ENCODE measurements at places on chromosomes 16 and 17. TPM values are rescaled to one million over a fixed set of nuclear protein-coding genes. Genes with fewer than 3 reads are reported as not detected.

DNA sequence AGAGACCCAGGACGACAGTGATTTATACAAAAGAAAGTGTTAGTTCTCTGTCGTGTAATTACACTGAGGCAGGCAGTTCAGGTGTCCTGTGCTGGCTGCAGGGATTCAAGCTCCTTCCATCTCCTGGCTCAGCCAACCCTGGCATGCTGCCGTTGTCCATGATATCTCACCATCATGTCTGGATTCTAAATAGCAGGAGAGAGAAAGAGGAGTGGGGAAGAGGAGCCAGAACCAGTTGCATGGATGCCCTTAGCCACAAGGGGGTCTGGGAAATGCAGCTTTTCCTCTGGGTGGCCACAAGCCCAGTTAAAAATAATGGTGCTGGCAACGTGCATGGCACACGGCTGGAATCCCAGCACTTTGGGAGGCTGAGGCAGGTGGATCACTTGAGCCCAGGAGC is 9.7 kb downstream of the C16orf54 start:
- no peak for DNase-seq

GRCh38 chr16:84582958-84583516 is 34.8 kb downstream of the COTL1 start:
- no peak for DNase-seq

DNA sequence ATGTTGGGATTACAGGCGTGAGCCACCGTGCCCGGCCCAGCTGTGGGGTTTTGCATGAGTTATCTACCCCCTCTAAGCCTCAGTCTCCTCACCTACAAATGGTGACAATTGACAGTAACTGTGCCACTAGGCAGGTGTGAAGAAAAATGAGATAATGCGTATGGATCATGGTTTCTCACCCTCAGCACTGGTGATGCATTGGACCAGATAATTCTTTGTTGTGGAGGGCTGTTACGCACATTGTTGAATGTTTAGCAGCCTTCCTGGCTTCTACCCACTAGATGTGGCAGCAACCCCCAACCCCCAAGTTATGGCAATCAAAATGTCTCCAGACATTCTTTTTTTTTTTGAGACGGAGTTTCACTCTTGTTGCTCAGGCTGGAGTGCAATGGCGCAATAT is 9.0 kb upstream of the HAPSTR1 start:
- no peak for DNase-seq

Gene FOXF1
- 37.4 TPM for polyA plus RNA-seq

DNA sequence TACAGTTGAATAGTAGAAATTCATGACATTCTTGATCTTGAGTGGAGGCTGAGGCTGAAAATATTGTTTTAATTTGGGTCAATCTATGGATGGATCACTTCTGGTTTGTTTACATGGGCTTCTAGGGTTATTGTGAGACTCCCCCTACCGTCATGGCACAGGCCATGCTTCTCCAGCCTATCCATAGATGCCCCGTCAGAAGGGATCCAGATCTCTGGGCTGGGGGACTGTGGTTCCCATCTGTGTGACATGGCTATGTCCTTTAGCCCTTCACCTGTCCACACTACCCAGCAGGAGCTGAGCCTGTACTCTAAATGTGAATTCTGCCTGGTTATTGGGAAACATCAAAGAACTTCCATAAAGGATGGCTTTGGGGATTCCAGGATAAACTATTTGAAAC is 160.4 kb downstream of the ABCC12 start:
- no peak for DNase-seq
